ENCODE measurements at places on chromosomes 1 and 21. TPM values are rescaled to one million over a fixed set of nuclear protein-coding genes. Genes with fewer than 3 reads are reported as not detected.

Gene ELAVL4
- not detected for total RNA-seq

Gene FMO3
- total RNA-seq, result 19.3 TPM

Gene TMCC2
- total RNA-seq, result 2.2 TPM

Gene LDLRAD1
- total RNA-seq, result not detected

Gene RHEX
- 4.4 TPM for total RNA-seq

Gene VANGL2
- 5.6 TPM for total RNA-seq

Gene PHF13
- 18.3 TPM for total RNA-seq

Gene CD1E
- not detected for total RNA-seq

Gene RNU1-3
- under 0.01 TPM for total RNA-seq

Gene ANKRD45
- 0.33 TPM for total RNA-seq

GRCh38 chr1:95953015-95953414, 719.0 kb downstream of the RWDD3 start:
- H3K4me1 ChIP-seq, result no peaks in the 10 kb centered on the region
- H3K36me3 ChIP-seq, result no peaks in the 10 kb centered on the region
- no peak overlapping the region for H3K4me3 ChIP-seq
- no peak overlapping the region for H3K27ac ChIP-seq
- no peak for DNase-seq

DNA sequence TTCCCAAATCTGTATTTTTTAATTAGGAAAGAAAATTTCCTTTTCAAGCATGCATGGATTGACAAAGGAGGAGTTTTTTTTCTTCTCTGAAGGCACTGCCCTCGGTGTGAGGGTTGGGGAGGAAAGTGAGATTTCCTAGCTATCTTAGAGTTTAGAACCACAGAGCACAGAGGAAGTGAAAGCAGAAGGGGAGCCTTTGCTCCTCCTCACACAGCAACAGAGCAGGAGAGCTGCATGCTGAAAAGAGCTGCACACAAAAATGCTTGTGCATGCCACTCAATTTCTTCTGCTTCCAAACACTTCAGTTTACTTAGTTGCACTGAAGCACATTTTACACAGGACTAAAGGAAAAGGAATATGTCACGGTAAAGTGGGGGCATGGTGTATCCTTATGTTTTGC, 308.1 kb downstream of the GPATCH2 start:
- H3K27me3 ChIP-seq, result no peaks in the 10 kb centered on the region
- no peak overlapping the region for H3K4me3 ChIP-seq
- no peak for DNase-seq

DNA sequence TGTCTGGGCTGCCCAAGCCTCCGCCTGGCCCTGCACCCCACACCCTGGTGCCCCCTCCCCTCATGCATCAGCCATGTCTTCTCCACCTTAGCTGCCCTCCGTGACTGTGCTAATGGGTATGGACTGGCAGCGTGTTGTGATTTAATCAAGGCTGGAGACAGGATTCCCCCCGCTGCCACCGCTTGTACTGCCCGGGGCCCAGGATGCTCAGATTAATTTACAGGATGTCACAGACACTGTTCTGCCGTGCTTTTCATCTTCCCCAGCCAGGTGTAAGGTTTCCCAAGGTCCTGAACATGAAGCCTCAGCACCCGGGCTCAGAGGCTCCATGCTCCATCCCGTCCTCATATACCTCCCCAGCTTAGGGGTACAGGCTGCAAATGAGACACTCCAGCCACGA, 66.3 kb downstream of the TAS1R2 start:
- DNase-seq, result no peak
- no peak overlapping the region for H3K27ac ChIP-seq
- H3K27me3 ChIP-seq, result no peaks in the 10 kb centered on the region
- no peaks in the 10 kb centered on the region for H3K36me3 ChIP-seq

GRCh38 chr1:228226141-228226874, 18.5 kb downstream of the OBSCN start:
- no peak overlapping the region for H3K27ac ChIP-seq
- no peak overlapping the region for H3K4me3 ChIP-seq
- no peaks in the 10 kb centered on the region for H3K36me3 ChIP-seq

- no peaks in the 10 kb centered on the region for H3K4me1 ChIP-seq
- no peaks in the 10 kb centered on the region for H3K27me3 ChIP-seq
- no peak overlapping the region for H3K27ac ChIP-seq
Observed at GRCh38 chr1:188089461-188089860, 1260.7 kb downstream of the PLA2G4A start.

- H3K36me3 ChIP-seq, result no peaks in the 10 kb centered on the region
- DNase-seq, result no peak
- H3K27me3 ChIP-seq, result no peaks in the 10 kb centered on the region
- peaks cover 13% of the 10 kb centered on the region for H3K4me1 ChIP-seq
- H3K4me3 ChIP-seq, result peak overlapping the region; percentile 98
- peak overlapping the region; percentile 89 for H3K27ac ChIP-seq
Observed at GRCh38 chr1:173475564-173476196, 1.5 kb upstream of the PRDX6 start.

DNA sequence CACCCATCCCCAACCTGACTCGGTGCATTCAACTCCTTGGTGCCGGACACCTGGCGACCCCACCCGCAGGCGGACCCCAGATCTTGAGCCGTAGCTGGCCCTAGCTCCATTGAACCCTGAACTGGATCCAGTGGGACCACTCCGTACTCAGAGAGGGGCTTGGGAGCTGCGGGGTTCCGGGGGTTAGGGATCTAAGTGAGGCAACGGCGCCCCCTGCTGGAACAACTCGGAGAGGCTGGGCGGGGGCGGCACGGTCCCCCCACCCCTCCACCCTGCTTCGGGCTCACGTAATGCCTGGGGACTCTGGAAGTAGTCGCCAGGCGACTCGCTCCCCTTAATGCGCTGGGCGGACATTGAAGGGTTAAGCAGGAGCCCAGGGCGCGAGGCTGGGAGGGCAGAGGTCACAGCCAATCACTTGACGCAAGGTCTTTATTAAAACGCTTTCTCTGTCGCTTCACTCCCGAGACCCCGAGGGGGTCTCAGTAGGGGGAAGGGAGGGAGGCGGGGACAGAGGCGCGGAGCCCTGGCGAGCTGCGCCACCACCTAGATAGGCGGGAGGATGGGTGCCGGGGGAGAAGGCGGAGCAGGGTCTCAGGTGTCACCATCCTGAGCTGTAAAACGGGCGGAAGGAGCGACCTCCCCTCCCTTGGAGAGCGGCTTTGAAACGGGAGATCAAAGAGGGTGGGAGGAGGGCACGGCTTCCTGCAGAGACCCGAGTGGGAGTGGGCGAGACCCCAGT, 704 bp upstream of the CRABP2 start:
- peak overlapping the region; percentile 72 for H3K4me3 ChIP-seq
- H3K27ac ChIP-seq, result peak overlapping the region; percentile 92
- no peaks in the 10 kb centered on the region for H3K36me3 ChIP-seq
- no peaks in the 10 kb centered on the region for H3K27me3 ChIP-seq

DNA sequence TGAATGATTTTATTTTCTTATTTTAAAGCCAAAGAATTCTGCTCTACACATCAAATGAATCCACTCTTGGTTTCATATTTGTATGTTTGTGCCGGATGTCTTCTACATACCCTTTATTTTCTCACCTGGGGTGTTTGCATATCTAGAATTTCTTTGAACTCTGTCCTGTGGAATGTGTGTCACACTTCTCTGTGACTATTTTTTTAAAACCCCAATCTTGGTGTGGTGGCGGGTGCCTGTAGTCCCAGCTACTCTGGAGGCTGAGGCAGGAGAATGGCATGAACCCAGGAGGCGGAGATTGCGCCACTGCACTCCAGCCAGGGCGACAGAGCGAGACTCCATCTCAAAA, 35.4 kb downstream of the CENPF start:
- DNase-seq, result no peak
- no peak overlapping the region for H3K27ac ChIP-seq
- H3K4me1 ChIP-seq, result no peaks in the 10 kb centered on the region

- no peak overlapping the region for H3K27ac ChIP-seq
- no peaks in the 10 kb centered on the region for H3K27me3 ChIP-seq
- no peaks in the 10 kb centered on the region for H3K36me3 ChIP-seq
- DNase-seq, result no peak
- no peak overlapping the region for H3K4me3 ChIP-seq
Observed at GRCh38 chr21:34822942-34823341, 154.1 kb downstream of the CLIC6 start.

DNA sequence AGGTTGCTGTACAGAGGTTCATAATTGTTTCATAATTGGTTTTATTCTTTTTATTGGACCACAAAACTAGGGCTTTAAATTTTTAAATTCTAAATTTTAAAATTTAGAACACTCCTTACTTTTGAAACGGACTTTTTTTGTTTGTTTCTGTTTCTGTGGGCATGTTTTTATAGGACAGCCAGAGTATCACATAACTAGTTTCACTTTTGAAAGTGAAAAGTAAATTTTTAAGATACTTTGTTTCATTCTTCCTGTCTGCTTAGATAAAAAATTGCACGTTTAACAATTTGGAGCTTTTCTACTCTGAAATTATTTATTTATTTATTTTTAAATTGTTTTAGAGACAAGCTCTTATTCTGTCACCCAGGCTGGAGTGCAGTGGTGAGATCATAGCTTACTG, 29.7 kb downstream of the MDM4 start:
- no peaks in the 10 kb centered on the region for H3K36me3 ChIP-seq
- H3K4me3 ChIP-seq, result no peak overlapping the region
- no peak for DNase-seq
- H3K27ac ChIP-seq, result no peak overlapping the region
- H3K27me3 ChIP-seq, result no peaks in the 10 kb centered on the region

- no peaks in the 10 kb centered on the region for H3K4me1 ChIP-seq
- DNase-seq, result no peak
- H3K36me3 ChIP-seq, result no peaks in the 10 kb centered on the region
- no peak overlapping the region for H3K4me3 ChIP-seq
- H3K27me3 ChIP-seq, result no peaks in the 10 kb centered on the region
- no peak overlapping the region for H3K27ac ChIP-seq
Observed at GRCh38 chr1:79497193-79497773, 490.8 kb upstream of the ADGRL4 start.

- H3K4me3 ChIP-seq, result no peak overlapping the region
- no peaks in the 10 kb centered on the region for H3K4me1 ChIP-seq
- H3K27me3 ChIP-seq, result no peaks in the 10 kb centered on the region
- DNase-seq, result no peak
Observed at GRCh38 chr21:35511696-35512162, 462.6 kb upstream of the RUNX1 start.

DNA sequence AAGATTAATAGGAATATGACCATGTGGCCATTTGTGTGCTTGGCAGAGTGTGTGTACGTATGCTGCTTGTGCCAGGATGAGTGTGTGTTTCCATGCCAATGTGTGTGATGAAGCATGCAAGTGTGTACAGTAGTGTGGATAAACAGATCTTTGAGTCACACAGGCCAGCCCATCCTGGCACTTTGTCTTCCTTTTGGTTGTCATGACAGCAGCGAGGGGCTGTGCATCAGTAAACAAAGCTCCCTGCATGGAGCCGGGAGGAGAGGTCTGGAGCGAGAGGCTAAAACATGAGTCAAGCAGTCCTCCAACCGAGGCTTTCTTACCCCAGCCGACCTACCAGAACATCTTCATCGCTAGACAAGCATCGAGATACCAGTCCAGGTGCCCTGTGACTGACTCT, 221.2 kb downstream of the CACNA1E start:
- H3K36me3 ChIP-seq, result no peaks in the 10 kb centered on the region
- H3K27me3 ChIP-seq, result no peaks in the 10 kb centered on the region
- H3K27ac ChIP-seq, result no peak overlapping the region
- no peak for DNase-seq

- no peak overlapping the region for H3K4me3 ChIP-seq
- DNase-seq, result no peak
- H3K27ac ChIP-seq, result no peak overlapping the region
- H3K27me3 ChIP-seq, result no peaks in the 10 kb centered on the region
Observed at GRCh38 chr1:47934243-47934805, 62.9 kb downstream of the TRABD2B start.

DNA sequence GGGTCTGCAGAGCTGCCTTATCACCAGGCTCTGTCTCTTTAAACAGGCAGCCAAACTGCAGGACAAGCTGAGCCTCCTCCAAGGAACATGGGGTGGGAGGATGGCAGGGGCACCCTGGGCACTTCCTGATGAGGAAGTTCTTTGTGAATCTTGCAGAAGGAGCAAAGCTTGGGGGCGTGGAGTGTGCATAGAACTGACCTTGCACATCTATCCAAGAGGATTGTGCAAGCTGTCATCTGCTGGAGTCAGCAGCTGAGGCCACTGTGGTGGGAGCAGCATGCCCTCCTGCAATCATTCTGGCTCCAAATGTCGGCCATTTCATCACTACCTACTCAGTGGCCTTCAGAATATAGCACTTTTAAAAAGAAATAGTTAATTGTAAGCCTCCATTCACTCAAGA, 182.2 kb downstream of the AJAP1 start:
- H3K4me3 ChIP-seq, result no peak overlapping the region
- H3K4me1 ChIP-seq, result peaks cover 6% of the 10 kb centered on the region
- no peak for DNase-seq
- no peak overlapping the region for H3K27ac ChIP-seq
- no peaks in the 10 kb centered on the region for H3K27me3 ChIP-seq
- H3K36me3 ChIP-seq, result no peaks in the 10 kb centered on the region

GRCh38 chr1:204725821-204726448, 40.4 kb upstream of the LRRN2 start:
- H3K36me3 ChIP-seq, result no peaks in the 10 kb centered on the region
- H3K27ac ChIP-seq, result no peak overlapping the region
- DNase-seq, result no peak
- no peaks in the 10 kb centered on the region for H3K4me1 ChIP-seq
- H3K27me3 ChIP-seq, result no peaks in the 10 kb centered on the region

DNA sequence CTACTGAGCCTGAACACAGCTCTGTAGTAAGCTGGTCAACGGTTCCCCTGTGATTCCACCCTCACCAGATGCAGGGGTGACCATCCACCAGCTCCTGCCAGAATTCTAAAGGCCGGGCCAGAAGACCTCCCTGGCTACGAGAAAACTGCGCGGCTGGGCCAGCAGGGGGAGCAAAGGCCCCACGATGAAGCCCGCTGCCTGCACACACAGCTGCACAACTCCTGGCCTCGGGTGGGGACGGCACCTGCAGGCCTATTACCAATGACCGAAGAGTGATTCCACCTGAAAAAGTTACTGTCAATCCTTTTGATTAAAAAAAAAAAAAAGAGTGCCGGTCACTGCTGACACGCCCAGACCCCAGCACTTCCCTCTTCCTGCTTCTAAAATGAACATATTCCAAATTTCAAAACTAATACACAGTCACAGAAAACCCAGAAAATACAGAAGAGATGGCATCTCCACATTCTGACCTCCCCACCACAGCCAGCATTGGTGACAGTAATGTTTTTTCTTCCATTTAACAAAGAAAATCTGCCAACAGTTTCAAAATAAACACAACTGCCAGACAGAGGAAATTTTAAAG, 49.8 kb upstream of the RIPK4 start:
- H3K4me3 ChIP-seq, result no peak overlapping the region
- H3K4me1 ChIP-seq, result no peaks in the 10 kb centered on the region
- DNase-seq, result peak; percentile 50

GRCh38 chr21:42769820-42770716, 109.3 kb downstream of the WDR4 start:
- H3K4me1 ChIP-seq, result no peaks in the 10 kb centered on the region
- no peak overlapping the region for H3K27ac ChIP-seq
- DNase-seq, result no peak
- no peak overlapping the region for H3K4me3 ChIP-seq
- H3K27me3 ChIP-seq, result no peaks in the 10 kb centered on the region

- no peaks in the 10 kb centered on the region for H3K4me1 ChIP-seq
- DNase-seq, result no peak
- no peaks in the 10 kb centered on the region for H3K27me3 ChIP-seq
- no peak overlapping the region for H3K4me3 ChIP-seq
- H3K36me3 ChIP-seq, result no peaks in the 10 kb centered on the region
Observed at GRCh38 chr1:247400685-247401084, 15.3 kb upstream of the NLRP3 start.

- no peaks in the 10 kb centered on the region for H3K36me3 ChIP-seq
- H3K27me3 ChIP-seq, result no peaks in the 10 kb centered on the region
- no peak for DNase-seq
- no peak overlapping the region for H3K4me3 ChIP-seq
- H3K4me1 ChIP-seq, result peaks cover 4% of the 10 kb centered on the region
Observed at GRCh38 chr21:41684381-41685245, 82.2 kb downstream of the RIPK4 start.

GRCh38 chr1:74392840-74393239, 119.6 kb downstream of the LRRC53 start:
- H3K36me3 ChIP-seq, result no peaks in the 10 kb centered on the region
- no peak overlapping the region for H3K27ac ChIP-seq
- H3K4me1 ChIP-seq, result no peaks in the 10 kb centered on the region
